Right ventricle myocardium inferior (tissue), 1 donor: ENCODE measurements at places on chromosomes 12 and 14. TPM values are rescaled to one million over a fixed set of nuclear protein-coding genes. Genes with fewer than 3 reads are reported as not detected.

- no peak for DNase-seq
Measured at GRCh38 chr14:89015016-89015415, 190.6 kb downstream of the TTC8 start.

Gene MANSC4
- total RNA-seq: not detected

DNA sequence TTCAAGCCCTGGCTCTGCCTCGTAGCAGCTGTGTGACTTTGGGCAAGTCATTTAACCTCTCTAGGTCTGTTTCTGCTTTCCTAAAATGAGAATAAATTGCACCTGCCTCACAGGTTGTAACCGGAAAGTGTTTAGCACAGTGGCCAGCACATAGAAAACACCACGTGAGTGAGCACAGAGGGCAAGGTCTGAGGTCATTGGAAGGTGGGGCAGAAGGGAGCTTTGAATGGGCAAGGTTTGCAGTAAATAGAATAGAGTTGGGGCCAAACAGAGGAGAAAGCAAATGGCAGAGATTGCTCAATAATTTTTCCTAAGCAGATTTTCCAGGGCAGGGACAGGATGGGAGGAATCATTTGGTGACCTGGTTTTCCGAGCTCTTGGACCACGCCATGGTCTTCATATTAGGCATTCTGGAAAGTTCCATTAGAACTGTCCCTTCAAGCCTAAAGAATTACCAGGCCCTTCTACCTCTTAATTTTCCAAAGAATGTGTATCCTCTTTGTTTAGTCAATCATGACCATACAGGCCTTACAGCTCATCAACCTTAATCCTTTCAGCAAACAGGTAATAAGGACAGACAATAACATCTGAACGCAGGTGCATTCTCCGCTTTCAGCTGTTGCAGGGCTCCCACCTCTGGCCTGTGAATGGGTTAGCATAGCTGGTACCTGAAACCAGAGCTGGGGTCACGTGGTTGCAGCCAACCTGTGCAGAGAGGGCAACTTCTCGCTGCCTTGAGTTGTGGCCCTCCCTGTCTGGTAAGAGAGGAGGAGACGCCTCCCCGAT lies 53.8 kb downstream of the VWF start:
- DNase-seq: no peak

GRCh38 chr12:5499566-5500330 lies 67.8 kb downstream of the NTF3 start:
- no peak for DNase-seq

GRCh38 chr12:90908465-90908864 lies 46.5 kb downstream of the CCER1 start:
- DNase-seq: no peak

DNA sequence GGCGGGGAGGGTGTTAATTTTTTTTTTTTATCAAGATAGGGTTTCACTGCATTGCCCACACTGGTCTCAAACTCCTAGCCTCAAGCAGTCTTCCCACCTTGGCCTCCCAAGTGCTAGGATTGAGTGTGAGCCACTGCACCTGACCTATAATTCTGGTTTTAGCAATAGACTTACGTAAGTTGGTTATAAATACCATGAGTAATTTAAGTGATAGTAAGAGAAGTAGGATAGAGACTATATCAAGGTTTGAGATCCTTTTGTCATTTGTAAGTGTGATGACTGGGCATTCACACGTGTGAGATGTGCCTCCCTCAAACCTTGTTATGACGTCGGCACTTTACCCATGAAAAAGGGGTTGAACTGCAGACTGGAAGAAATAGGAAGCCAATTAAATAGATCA lies 22.5 kb downstream of the SINHCAF start:
- DNase-seq: no peak

DNA sequence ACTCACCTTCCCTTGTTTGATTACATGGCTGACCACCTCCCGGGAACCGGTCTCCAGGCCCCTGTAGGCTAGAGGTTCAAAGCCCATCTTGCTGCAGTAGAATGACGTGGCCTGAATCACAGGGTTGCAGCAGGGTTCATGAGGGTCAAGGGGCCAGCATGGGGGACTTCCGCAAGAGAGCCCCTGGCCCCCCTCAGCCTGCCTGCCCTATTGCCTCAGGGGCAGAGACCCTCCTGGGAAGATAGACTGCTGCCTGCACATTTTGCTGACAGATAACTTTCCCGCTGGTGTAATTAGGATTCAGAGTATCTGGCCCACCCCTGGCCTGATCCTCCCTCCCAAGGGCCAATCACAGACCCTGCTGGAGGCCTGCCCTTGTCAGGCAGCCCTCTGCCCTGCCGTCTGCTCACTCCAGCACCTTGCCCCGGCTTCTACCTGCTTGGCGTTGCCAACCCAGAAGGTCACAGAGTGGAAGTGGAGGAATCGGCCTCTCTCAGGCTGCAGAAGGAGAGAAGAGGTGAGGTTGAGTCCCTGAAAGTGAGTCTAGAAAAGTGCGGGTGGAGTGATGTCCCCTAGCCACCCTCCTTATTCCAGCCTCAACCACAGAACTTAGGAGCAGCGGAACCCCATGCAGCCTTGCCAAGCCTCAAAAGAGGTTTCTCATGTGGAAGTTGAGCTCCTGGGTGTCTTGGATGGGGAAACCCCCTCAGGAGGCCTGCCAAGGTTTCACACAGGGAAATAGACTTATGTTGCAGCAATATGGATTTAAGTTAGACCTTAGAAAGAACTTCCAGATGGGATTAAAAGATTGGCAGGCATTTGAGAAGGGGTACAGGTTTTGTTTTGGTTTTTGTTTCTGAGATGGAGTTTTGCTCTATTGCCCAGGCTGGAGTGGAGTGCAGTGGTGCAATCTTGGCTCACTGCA lies 1.1 kb downstream of the HPD start:
- DNase-seq: no peak

- no peak for DNase-seq
Measured at GRCh38 chr12:109640961-109641360, 67.4 kb downstream of the MVK start.

DNA sequence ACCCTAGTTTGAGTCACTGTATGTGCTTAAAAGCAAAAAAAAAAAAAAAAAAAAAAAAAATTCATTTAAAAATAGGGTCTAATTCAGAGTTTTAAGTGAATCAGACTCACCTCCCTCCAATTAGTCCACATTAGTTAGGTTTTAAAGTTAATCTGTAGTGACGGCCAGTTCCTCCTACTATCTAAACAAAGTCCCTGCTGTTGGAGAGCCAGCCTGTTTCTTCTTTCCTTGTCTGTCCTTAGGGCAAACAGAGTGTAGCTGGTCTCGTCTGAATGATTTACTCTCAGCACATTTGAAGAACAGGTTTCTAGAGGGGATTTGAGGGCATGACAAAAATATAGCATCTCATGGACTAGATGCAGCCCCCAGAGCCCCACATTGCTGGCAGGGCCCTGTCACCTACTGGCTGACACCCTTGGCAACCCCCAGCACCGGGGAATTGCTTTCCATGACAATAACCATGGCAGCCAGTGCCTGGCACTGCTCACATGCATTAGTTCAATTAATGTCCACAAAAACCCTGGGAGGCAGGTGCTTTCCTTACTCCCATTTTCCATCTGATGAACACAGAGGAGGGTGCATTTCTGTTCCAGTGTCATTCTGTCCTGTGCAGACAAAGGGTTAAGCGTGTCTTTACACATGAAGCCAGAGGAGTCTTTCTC lies 138.3 kb downstream of the PLXNC1 start:
- DNase-seq: no peak

GRCh38 chr14:65168840-65169239 lies 66.5 kb upstream of the MAX start:
- DNase-seq: no peak

Gene NEDD8
- 218 TPM for total RNA-seq

Gene ESRRB
- 2.9 TPM for total RNA-seq

DNA sequence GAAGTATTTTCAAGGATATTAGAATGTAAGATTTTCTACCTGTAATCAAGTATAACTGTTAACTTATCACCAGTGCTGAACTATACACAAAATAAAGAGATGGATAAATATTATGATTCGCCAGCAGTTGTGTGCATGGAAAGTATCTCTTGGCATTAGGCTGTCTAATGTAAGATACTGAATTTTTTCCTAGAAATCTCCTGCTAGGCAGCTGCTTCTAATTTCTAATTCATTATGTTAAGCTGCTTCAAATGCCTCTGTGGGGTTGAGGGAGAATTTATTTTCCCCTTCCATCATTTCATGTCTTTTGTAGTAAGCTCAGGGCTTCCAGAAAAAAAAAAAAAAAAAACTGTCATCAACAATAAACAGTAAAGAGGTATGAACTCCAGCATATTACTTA lies 516.0 kb downstream of the DIO2 start:
- no peak for DNase-seq

DNA sequence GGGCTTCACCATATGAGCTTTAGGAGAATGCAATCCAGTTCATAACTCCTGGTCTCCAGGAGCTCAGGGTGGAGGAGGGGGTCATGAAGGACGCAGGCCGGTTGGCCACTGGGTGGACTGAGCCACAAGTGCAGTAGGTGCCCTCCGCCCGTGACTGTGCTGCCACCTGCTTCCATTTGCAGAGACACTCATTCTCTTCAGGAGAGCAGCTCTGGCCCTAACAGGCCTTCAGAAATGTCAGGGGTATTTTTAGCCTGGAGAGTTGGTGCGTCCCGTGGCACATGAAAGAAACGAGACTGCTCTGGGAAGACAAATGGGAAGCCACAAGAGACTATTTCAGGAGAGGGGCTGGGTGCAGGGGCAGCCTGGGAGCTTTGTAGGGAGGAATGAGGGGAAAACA lies 74.6 kb upstream of the MYL2 start:
- DNase-seq: no peak

Gene GDF3
- not detected for total RNA-seq

DNA sequence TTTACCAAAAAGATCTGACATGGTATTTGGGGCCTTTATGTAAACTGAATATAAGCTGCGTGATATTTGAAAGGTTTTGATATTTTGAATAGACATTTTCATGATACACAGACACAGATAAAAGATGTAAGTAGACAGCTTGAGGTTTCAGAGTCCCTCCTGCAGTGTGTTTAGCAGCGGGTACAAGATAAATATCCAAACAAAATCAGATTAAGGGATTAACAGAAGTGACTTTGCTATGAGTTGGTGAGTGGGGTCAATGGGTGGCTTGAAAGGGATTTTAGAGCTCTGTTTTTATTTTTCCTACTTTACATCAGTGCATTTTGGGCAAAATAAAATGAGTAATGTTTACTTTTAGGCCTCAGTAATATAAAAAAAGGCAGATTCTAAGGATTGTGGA lies 84.1 kb downstream of the IGF1 start:
- DNase-seq: no peak

DNA sequence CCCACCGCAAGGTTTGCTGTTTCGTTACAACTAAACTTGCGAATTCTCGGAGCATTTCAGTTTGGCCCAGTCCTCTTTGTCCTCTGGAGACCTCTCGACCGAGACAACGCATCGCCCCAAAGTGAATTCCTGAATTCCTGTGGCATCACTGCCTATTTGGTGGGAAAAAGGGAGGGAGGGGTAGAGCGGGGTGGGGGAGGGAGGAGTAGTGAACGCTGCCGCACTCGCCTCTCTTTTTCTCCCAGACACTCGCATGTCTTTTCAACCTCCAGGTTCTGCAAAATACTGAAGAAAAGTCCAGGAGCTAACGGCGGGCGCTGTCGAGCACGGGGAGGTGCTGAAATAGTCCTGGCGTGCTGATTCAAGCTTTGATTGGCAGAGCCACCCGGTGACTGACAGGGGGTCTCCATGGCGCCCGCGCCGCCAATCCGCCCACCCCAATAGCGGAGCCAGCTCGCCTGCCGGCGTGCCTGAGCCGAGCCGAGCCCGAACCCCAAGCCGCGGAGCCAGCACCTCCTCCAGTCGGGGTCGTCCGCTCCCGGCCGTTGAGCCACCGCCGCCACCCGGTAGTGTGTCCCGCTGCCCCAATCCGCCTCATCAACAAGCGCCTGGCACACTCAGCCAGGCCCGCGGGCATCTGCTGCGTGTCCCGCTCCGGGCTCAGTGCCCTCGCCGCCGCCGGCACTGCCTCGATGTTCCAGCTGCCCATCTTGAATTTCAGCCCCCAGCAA lies at the start of gene SIX6:
Gene SIX6, plus strand, starts transcription at position 440 of the 731 bp plus-strand sequence. Its CDS starts 253 bp downstream, at position 693.
- no peak for DNase-seq

Gene HCAR1
- total RNA-seq: 0.08 TPM

DNA sequence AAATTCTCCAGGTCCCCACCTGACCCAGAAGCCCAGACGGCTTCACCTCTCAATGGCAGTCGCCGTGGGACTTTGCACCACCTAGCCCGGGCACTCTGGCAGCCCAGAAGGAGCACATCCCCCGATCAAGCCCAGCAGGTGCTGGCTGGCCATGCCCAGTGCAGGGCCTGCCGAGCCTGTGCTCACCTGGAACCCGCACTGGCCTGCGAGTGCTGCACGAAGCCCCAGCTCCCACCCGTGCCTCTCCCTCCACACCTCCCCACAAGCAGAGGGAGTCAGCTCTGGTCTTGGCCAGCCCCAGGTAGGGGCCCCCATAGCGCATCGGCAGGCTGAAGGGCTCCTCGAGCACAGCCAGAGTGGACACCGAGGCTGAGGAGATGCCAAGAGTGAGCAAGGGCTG lies 144.5 kb downstream of the NUBPL start:
- peak; percentile 66 for DNase-seq

Gene CIROP
- not detected for total RNA-seq

DNA sequence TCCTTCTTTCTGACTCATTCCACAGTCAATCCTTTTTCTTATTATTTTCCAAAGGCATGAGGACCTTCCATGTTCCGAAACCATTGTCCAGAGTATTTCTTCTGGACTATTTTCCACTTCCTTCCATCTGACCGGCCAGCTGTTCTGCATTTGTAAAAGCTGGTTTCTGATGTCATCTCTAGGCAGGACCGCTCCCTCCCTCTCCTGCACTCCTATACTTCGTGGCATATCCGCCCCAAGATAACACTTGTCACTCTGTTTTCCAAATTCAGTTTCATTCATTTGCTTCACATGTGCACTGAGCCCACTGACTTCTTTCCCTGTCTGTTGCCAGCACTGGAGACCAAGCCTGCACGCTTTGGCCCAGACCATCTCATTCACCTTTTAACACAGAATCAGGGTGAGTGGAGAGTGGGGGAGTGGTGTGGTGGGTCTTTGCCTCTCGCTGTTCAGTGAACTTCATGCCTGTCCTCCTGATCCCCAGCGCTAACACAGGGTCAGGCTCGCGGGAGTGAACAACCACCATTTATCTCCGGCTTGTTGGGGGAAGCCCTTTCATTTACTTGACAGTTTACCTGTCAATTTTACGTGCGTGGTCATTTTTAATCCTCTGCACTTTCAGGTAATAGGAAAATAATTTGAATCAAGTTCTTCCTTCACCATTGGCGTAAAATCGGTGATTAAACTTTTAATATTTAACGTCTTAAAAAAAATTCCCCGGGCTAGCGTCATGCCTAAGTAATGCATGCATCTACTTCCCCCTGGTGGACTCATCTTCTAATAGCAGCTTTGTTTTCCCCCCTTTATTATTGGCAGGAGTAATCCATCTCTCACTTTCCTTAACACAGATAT lies 52.5 kb downstream of the C12orf75 start:
- no peak for DNase-seq
